ENCODE measurements at places on chromosomes 11 and 22. TPM values are rescaled to one million over a fixed set of nuclear protein-coding genes. Genes with fewer than 3 reads are reported as not detected.

The MIEF1 gene
- total RNA-seq: 10.0 TPM

The KRTAP5-7 gene
- total RNA-seq: not detected

The ANO9 gene
- total RNA-seq: 26.3 TPM

The ZNF280B gene
- 0.99 TPM for total RNA-seq

The TH gene
- 0.14 TPM for total RNA-seq

The PAMR1 gene
- 5.6 TPM for total RNA-seq

The RASL10A gene
- 0.47 TPM for total RNA-seq

The ALDH3B1 gene
- 1.3 TPM for total RNA-seq

The LMO1 gene
- total RNA-seq: 0.05 TPM

The FOSL1 gene
- total RNA-seq: 0.14 TPM

The KCNK4 gene
- total RNA-seq: not detected

The CYTH4 gene
- 24.7 TPM for total RNA-seq

The SPDYC gene
- total RNA-seq: not detected

The DDX25 gene
- total RNA-seq: 0.80 TPM

The SCGB1A1 gene
- 1.5 TPM for total RNA-seq

The DCDC1 gene
- 0.28 TPM for total RNA-seq

The P2RX6 gene
- 0.66 TPM for total RNA-seq

The SLC22A6 gene
- total RNA-seq: not detected

The GRAP2 gene
- total RNA-seq: 193 TPM

The NCAM1 gene
- total RNA-seq: 0.47 TPM

The ACO2 gene
- 33.9 TPM for total RNA-seq

The POTEH gene
- not detected for total RNA-seq

The POU2AF3 gene
- total RNA-seq: 2.7 TPM

The LRRC10B gene
- total RNA-seq: 4.1 TPM

The PRG3 gene
- 83.9 TPM for total RNA-seq

The NPTXR gene
- 0.28 TPM for total RNA-seq

The CSNK2A3 gene
- 1.5 TPM for total RNA-seq

The FBXO3 gene
- total RNA-seq: 33.9 TPM

The APOL5 gene
- 0.09 TPM for total RNA-seq

The FOXRED1 gene
- total RNA-seq: 29.5 TPM

The TENM4 gene
- 2.8 TPM for total RNA-seq

The VWCE gene
- total RNA-seq: 2.4 TPM

The HEPHL1 gene
- 0.14 TPM for total RNA-seq

The UBQLNL gene
- 0.09 TPM for total RNA-seq

The RRP7A gene
- 62.4 TPM for total RNA-seq

The TRPT1 gene
- 45.1 TPM for total RNA-seq

The NEAT1 gene
- 9.2 TPM for total RNA-seq

The CCDC73 gene
- 0.05 TPM for total RNA-seq

The SCUBE1 gene
- 0.52 TPM for total RNA-seq

The FGF19 gene
- total RNA-seq: 0.09 TPM

All from thymus (tissue), 14 donors.